ENCODE measurements at places on chromosomes 3 and 15.
A peak's percentile ranks its signal among the peaks of the same experiment; 100 is the strongest.

DNA sequence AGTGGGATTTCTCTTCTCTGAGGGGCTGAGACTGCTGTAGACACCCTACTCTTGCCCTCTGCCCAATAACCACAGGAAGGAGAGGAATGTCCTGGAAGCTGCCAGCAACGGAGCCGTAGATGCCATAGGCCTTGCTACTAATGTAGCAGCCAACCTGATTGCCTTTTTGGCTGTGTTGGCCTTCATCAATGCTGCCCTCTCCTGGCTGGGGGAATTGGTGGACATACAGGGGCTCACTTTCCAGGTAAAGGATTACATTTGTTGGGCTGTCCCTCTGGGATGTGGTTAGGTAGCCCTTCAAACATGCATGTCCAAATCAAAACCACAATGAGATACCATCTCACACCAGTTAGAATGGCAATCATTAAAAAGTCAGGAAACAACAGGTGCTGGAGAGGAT, 16.1 kb downstream of the SLC28A2 start:
- DNase-seq: peak; percentile 5

GRCh38 chr3:33877187-33877586, 78.8 kb downstream of the PDCD6IP start:
- DNase-seq: no peak

GRCh38 chr15:33086500-33087121, 107.9 kb downstream of the FMN1 start:
- no peak for DNase-seq

GRCh38 chr3:29511701-29512100, 230.8 kb downstream of the RBMS3 start:
- no peak for DNase-seq

DNA sequence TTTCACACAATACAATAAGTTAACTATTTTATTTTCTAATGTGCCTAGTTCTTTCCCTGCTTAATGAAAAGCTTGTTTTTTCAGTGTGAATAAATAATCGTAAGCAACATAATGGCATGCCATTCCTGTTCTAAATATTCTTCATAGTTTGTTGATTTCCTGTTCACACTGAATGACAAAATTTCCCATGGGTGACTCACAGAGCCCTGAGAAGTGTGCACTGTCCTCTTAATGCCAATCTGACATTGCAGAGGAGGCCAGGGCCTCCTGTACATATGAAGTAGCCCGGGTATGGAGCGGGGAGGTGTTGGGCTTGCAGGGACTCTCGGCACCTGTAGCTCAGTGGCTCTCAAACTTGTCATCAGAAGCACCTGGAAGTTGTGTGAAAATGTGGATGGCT, 24.3 kb downstream of the CCR3 start:
- DNase-seq: no peak

GRCh38 chr3:136173939-136174490, 22.1 kb downstream of the MSL2 start:
- no peak for DNase-seq

DNA sequence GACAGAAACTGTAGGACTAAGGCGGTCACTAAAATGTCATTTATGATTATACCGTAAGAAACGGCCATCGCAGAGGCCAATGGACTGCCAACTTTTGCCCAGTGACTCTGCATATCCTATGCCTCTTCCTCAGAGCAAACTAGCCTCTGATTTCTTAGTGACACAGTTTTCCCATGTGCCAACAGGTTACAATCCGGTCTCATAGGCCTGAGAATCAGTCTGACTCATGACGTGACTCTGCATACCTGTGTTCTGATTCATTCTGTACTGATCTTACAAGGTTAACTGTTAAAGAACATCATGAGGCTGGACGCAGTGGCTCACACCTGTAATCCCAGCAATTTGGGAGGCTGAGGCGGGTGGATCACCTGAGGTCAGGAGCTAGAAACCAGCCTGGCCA, 17.8 kb downstream of the RUBCN start:
- no peak for DNase-seq

GRCh38 chr3:185582871-185583270, 3.2 kb upstream of the SENP2 start:
- DNase-seq: no peak

DNA sequence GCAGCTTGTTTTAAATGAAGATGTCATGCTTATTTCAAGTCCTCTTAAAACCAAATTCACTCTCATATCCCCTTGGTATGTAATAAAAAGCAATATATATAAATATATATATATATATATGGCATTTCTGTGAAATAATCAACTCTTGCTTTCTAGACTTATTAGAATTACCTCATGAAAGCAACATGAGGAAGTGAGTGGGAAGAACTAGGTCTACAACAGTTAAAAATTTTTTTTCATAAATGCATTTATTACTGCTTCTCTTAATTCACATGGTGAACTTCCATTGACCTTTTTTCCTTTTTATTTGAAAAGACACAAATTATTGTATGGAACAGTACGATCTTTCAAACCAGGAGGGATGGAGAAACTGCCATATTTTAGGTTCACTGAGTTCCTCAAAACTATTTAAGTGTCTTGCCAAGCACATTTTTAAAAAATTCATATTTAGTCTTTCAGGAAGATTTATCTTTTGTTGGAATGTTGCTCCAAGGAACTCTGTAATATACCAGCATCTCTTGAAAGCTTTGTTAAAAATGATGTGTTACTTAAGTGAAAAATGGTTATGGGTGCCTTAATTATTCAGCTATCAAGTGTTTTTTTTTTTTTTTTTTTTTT, 185.2 kb downstream of the GHSR start:
- DNase-seq: no peak

- no peak for DNase-seq
These were observed 1349.3 kb downstream of the OTOL1 start for GRCh38 chr3:162845918-162846317.

DNA sequence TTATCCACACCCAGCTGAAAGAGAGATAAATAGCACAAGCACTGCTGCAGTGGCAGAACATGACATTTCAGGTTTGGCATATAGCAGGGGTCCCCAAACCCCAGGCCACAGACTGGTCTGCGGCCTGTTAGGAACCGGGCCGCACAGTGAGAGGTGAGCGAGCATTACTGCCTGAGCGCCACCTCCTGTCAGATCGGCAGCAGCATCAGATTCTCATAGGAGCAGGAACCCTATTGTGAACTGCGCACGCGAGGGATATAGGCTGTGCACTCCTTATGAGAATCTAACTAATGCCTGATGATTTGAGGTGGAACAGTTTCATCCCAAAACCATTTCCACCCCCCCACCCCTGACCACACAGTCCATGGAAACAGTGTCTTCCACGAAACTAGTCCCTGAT, 54.6 kb downstream of the CCR4 start:
- DNase-seq: no peak

DNA sequence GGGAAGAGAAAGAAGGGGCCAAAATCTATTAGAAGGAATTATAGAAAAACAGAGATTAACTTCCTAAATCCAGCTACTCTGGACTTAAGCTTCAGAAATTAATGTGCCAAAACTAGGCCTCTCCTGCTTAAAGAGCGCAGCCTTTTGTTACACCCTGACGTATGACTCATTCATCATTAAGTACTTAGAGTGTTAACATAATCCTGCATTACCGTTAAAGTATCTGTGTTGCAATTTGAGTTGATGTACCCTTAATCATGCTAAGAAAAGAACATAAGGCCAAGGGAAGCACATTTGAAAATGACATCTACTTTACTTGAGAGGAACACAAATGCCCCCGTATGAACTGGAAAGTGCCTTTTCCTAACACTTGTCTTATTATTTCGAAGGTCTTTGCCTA, 7.9 kb downstream of the HTR3D start:
- no peak for DNase-seq

DNA sequence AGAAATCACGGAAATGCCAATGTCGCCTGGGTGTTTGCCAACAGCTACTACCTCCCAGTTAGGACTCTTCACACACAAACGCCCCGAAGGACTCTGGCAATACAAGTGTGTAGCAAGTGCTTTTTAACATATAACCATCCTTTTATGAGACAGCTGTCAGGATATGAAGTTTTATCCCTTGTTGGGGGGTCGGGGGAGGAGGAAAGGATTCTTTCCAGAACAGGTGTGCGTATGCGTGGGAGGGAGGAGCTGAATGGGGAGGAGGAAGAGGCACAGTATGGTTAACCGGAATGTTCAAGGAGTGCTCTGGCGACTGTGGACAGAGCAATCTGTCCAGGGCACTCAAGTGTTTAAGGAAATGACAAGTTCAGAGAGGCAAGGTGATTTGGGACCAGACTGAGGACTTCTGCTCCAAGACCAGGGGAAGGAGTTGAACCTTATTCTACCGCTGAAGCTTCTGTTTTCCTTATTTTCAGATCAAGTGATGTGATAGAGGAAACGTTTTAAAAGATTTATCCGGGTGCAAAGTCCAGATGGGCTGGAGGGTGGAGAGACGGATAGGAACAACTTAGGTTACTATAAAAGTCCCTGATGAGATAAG, 1.3 kb downstream of the TSPAN3 start:
- no peak for DNase-seq

DNA sequence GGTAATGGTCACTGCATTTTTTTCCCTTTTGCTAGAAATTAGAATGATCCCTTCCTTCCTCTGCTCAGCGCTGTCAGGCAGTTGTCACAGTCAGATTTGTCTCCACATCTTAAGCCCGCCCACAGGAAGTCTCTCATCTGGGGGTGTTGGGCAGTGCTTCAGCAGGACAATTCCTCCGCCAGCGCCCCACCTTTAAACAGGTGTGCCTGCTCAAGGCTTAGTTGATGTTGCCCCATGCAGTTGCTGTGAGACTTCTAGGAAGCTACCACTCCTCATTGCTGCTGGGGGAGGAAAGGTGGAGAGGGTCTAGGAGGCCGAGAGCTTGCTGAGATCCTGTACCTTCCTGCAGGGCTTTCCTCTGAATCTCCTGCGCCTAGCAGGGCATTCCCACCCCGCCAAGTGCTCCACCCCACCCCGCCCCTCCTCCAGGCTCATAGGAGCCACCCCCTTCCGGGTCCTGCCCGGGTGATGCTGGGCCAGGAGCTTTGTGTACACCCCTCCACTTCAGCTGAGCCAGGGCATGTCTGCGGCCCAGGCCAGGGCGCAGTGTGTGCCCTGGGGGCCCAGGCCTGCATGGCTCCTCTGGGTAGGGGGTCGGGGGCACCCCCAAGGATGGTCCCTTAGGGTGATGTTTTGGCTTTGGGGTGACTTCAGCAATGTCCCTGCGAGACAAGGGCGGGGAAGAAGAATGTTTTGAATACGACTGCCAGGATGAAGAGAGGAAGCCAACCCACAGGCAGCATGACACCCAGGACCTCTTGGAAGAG, 68.7 kb downstream of the TRAK1 start:
- DNase-seq: peak; percentile 32

GRCh38 chr15:62847900-62848489, 194.6 kb upstream of the TPM1 start:
- DNase-seq: peak; percentile 68

- no peak for DNase-seq
These were observed 141.7 kb downstream of the RPLP1 start for GRCh38 chr15:69593981-69594966.

DNA sequence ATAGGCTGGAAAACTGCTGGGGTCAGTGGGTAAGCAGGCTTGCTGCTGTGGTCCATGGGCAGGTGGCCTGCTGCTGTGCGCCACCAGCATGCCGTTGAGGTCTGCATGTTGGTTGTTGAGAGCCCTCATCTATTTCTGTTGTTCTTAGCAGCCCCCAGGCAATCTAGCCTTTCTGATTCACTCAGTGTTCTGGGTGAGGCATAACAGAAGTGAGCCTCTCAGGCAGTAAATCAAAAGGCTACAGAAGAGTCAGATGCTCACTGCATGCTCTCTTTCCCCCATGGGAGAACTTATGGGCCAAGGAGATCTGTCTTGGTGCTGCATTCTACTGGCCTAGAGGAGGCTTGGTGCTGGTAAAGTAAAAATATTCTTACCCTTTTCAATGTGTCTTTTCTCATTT, 67.8 kb upstream of the ATP10A start:
- no peak for DNase-seq

- DNase-seq: no peak
These were observed 44.6 kb downstream of the FMN1 start for GRCh38 chr15:33149919-33150318.

GRCh38 chr3:156643729-156644389, 30.5 kb upstream of the TIPARP start:
- DNase-seq: peak; percentile 53

GRCh38 chr3:14516738-14517345, 23.3 kb downstream of the GRIP2 start:
- DNase-seq: no peak

- no peak for DNase-seq
These were observed 45.8 kb downstream of the DNAH1 start for GRCh38 chr3:52361898-52362297.

DNA sequence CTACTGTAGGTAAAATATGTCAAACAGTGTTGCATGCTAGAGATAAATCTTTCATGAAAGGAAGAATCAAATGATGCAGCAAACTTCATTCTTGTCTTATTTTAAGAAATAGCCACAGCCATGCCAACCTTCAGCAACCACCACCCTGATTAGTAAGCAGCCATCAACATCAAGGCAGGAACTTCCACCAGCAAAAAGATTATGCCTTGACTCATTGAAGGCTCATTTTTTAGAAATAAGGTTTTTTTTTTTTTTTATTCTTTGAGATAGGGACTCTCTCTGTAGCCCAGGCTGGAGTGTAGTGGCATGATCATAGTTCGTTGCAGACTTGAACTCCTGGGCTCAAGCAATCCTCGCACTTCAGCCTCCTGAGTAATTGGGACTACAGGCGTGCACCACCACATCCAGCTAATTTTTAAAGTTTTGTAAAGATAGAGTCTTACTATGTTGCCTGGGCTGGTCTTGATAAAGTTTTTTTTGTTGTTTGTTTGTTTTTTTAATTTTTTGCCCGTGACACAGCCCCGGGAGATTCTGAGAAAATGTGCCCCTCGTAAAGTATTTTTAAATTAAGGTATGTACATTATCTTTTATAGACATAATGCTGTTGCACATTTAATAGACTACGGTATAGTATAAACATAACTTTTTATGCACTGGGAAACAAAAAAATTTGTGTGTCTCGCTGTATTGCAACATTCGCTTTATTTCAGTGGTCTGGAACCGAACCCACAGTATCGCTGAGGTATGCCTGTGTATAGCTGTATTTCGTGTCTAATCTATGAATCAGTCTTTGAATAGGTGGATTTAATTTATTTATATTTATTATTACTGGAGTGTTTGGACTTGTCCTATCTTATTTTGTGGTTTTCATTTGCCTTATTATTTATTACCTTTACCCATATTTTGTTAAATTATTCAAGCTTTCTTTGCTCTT, 23.3 kb downstream of the SNRK start:
- DNase-seq: no peak

- DNase-seq: peak; percentile 74
These were observed 9.6 kb upstream of the SST start for GRCh38 chr3:187679638-187680396.

GRCh38 chr15:81848701-81849100, 197.1 kb downstream of the MEX3B start:
- DNase-seq: no peak
